ENCODE measurements at places on chromosomes 12 and 14.

- no peak for DNase-seq
Observed at GRCh38 chr14:104250175-104250574, 111.8 kb downstream of the KIF26A start.

DNA sequence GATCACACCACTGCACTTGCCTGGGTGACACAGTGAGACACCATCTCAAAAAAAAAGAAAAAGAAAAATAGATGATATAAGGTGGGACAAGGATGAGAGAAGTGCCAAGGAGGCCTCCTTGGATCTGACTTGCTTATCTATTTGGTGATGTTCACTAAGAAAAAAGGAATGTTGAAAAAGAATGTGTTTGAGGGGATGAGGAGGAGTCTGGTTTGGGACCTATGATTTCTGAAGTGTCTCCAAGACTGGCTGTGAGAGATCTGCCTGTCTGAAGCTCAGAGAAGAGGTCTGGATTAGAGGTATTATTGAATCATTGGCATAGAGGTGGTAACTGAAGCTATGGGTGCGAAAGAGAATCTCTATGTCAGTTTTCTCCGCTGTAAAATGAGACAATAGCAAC lies 42.8 kb downstream of the BCAT1 start:
- DNase-seq: no peak

DNA sequence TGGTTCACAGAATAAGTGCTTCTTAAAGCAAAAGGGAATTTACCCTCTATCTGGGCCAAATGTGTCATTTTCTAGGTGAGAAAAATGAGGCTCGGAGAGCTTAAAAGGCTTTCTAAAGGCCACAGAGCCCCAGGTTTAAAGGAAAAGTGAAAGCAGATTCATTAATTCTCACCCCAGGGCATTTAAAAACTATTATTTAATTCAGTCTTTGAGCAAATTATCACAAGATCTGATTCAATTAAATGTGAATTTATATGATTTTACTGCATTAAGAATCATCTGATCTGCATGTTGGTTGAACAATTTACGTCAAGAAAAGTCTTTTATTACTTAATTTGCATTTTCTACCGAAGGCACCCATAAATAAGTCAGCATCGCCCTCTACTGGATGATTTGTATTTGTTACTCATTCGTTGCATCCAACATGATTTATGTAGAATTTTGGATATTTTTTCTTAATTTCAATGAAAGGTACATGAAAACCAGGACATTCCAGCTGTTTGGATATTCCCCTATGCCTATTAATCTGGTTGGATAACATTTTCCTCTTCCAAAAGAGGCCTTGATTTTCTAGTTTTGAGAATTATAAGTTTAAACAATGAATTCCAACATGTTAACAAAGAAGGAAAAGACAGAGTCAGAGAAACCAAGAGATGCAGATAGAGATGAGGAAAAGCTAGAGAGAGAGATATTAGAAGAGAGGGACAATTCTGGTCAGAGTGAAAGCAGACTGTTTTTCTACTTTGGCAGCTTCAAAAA lies 19.1 kb upstream of the DHRS7 start:
- peak; percentile 62 for DNase-seq

DNA sequence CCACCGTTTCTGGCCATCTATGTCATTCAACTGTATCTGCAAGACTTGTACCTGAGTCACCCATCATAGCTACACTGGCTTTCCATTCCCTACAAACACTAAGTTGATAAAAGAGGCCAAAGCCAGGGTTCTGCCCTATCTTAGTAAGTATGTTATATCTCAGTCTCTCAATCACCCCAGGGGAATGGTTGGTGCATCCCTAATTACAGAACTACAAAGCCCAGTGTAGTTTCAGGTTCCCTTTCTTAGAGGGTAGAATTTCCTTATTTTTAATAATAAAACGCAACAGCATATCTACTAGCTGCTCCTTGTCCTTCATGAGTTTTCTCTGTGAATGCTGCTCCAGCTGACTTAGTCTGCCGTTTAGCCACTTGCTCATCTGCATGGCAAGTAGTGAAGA lies 57.6 kb downstream of the ST8SIA1 start:
- DNase-seq: no peak

GRCh38 chr14:65261946-65262345 lies 150.6 kb upstream of the FUT8 start:
- DNase-seq: no peak

DNA sequence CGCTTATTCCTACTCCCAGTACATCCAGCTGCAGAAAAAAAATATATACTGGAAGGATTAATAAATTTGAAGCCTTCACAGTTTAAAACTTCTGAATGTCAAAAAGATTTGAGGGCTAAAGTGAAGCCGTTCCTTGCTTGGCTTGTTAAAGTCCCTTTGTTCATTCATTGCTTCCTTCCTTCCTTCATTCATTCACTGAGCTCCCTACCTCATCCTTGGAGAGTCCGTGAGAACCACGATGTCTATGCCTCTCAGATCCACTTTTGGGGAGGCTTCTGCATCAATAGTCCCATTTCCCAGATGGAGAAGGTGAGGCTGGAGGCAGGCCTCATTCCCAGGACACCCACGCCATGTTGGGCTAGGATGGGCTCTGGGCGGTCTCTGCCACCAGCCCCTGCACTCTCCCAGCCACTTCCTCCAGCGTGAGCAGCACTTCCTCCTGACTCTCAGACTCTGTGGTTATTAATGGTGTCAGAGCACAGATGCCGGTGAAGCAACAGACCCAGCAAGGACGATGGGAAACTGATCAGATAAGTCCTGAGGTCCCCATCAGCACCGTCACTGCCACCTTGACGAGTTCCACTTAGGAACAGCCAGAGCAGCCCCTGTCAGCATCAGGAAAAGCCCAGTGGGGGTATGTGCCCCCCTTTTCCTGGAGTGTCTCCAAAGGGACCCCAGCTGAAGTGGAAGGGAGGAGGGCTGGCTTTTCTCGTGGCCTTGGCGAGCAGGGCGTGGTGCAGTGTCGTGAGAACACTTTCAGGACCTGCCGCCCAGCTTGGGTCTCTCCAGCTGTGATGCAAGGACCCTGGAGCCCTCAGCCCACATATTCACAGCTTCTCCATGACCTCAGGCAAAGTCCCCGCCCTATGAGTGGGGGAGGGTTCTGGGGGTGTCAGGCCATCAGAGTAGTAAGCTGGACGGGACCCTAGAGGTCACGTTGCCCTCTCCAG lies 21.2 kb downstream of the ASB2 start:
- no peak for DNase-seq

GRCh38 chr12:15227004-15227679 lies 5.9 kb upstream of the RERG start:
- DNase-seq: peak; percentile 50

- no peak for DNase-seq
Observed at GRCh38 chr14:65173973-65174693, 71.8 kb upstream of the MAX start.

- DNase-seq: no peak
Observed at GRCh38 chr12:116534311-116535121, 24.7 kb upstream of the MAP1LC3B2 start.

GRCh38 chr14:24084440-24084839 lies 9.7 kb upstream of the PCK2 start:
- no peak for DNase-seq

- no peak for DNase-seq
Observed at GRCh38 chr14:106822905-106823304, 1296.5 kb downstream of the TMEM121 start.

- DNase-seq: peak; percentile 73
Observed at GRCh38 chr12:109329686-109330085, 18.0 kb upstream of the MYO1H start.

- DNase-seq: no peak
Observed at GRCh38 chr14:103000291-103000921, 56.9 kb downstream of the CDC42BPB start.

GRCh38 chr14:102917056-102917385 lies 5.4 kb upstream of the AMN start:
- DNase-seq: no peak

GRCh38 chr14:63468294-63468693 lies 74.9 kb downstream of the PPP2R5E start:
- DNase-seq: no peak

DNA sequence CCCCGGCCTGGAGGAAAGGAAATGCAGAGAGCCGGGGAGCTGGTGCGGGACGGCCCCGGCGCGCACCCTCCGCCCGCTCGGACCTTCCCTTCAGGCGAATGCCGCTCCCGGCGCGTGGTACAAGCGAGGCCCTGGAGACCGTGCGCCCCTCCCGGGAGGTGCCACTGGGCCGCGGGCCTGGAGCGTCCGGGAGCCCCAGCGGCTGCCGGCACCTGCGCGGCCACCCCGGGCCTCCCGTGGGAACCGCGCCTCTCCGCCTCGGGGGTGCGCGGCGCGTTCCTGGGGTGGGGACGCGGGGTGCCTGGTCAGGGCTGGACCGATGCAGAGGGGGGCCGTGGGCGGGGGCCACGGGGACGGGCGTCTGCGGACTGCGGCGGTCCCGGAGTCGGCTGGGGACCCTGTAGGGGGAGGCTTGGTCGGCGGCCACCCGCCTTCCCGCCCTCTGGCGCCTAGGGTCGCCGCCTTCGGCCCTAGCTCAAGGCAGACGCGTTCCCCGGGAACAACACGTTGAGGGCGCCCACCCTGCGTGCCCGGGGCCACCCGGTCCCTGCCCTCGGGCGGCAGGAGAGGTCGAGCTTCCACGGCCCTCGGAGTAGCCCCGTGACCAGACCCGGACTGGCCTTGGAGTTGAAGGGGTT lies 599 bp downstream of the PAPLN start:
- no peak for DNase-seq

DNA sequence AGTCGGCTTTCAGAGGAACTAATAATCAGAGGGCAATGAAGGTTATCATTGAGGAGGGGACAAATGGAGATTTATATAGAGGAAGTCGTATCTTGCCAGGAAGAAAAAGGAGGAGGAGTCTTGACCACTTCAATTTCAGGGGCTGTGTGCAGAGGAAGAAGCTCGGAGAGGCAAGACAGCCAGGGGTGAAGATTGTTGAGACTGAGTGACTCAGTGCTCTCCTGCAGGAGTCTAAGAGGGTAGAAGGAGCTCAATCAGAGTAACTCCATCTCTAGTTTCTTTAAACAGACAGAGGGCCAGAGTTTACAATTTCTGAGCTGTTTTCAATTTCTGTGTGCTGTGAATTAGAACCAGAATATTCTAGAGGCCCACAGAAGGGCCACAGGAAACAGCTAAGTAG lies 439.3 kb upstream of the PRICKLE1 start:
- DNase-seq: no peak

GRCh38 chr12:128312661-128313060 lies 45.7 kb downstream of the TMEM132C start:
- DNase-seq: no peak

DNA sequence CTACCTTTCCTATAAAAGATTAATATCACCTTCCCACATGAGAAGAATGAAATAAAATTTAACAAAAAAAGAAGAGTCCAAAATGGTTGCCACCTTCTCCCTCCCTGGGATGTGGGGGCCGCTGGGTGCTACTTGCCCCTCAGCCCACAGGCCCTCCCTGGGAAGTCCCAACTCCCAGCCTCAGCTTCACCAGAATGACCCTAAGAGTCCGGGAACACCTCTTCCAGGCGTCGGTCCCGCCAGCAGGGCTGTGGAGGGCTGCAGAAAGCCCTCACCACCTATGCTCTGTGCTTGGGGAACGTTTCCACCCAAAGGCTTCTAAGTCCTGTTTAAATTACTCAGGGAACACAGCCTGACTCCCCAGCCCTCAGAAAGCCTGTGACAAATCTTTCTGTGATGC lies 71.9 kb downstream of the MOK start:
- no peak for DNase-seq

GRCh38 chr12:111691262-111691661 lies 5.4 kb downstream of the ACAD10 start:
- DNase-seq: no peak

GRCh38 chr12:90816353-90817089 lies 138.5 kb downstream of the CCER1 start:
- DNase-seq: no peak

GRCh38 chr12:10171973-10172728 lies at the start of gene OLR1:
Gene OLR1, minus strand, starts transcription at chr12:10172132. Its CDS starts 55 bp downstream, at chr12:10172077.
- no peak for DNase-seq

DNA sequence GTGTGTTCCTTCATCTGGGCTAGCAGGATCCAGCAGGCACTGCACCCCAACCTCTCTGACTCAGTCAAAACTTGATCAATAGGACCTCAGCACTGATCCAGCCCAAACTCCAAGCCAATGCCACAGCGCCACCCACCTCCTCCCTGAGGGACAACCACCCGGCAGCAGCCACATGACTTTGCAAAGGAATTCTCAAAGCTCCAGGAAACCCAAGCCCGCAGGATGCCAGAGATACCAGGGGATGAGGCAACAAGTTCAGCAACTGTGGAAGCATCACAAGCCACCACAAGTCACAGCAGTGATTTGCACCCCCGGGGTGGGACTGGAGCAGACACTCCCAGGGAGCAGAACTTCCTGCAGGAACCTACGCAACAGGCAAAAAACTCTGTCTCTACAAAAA lies 37.3 kb downstream of the ACTN1 start:
- DNase-seq: no peak

DNA sequence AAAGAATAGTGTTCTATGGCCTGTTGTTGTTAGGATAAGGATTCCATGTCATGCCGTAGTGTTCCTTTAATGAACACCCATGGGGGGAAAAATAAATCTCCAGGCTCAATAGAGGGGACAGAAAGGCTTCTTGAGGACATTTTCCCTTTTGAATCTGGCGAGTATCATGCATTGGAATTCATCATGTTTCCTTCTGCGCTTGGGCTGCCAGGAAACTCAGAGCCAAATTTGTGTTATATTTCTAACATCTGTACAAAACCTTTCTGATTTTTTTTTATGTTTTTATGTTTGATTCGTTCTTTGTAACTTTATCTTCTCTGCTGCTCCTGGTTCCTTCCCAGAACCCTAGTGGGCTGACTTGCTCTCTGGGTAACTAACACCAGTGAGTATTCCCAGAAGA lies 1163.3 kb downstream of the VRK1 start:
- DNase-seq: no peak

DNA sequence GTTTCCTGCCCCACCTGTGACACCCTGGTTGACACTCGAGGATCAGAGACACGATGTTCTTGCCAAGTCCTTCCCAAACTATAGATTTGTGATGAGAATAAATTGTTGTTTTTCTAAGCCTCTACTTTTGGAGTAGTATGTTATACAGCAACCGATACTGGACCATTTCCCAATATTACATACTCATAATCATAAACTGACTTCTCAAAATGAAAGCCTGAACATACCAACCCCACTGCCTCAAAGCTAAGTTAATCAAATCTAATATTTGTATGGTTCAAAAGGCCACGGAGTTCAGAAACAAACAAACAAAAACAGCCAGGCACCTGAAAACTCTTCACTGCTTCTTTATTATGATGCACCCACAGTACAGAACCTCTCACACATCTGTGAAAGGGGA lies 52.3 kb upstream of the GPHB5 start:
- DNase-seq: no peak

DNA sequence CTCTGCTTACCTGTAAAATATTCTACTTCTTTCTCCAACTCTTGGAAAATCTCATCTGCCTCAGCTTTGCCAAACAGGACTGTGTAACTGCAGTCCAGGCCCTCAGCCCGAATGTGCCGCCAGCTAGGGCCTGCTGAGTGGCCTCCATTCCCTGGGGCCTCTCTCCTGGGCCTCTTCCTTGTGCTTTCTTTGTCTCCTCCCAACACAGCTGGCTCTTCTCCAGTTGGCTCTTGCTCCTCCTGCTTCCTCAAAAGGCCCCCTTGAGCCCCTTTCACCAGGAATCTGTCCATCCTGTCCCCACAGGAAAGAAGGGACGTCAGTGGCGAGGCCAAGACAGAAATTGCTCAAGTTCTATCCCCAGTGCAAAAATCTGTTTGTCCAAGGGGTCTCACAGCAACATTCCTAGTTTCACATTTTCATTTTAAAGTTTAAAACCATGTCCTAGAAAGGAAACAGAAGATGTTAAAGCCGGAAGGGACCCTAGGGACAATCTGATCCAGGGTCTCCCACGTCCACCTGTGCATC lies 713 bp downstream of the ALKBH2 start:
- DNase-seq: no peak

- DNase-seq: no peak
Observed at GRCh38 chr14:65880507-65880906, 468.0 kb downstream of the FUT8 start.

Data from NCI-H146 (cell line).